ENCODE measurements at places on chromosomes 6 and 20.

GRCh38 chr6:29479560-29479959, 8.2 kb downstream of the MAS1L start:
- no peak for DNase-seq

DNA sequence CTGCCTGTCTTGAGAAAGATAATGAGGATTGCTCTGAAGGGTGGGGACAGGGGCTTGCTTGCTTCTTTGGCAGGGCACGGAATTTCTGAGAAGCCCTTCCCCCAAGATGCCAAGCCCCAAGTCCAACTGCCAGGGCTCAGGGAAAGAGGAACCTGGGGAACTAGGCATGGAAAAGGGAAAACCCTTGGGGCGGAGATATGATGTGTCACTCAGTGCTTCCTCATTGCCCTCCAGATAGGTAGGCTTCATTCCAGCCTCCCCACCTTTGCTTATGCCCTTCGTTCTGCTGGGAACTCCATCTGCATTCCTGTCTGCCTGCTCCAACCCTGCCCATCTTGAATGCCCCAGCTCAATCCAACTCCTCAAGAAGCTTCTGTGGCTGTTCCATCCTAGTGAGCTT, 61.2 kb downstream of the VEGFA start:
- DNase-seq = no peak

DNA sequence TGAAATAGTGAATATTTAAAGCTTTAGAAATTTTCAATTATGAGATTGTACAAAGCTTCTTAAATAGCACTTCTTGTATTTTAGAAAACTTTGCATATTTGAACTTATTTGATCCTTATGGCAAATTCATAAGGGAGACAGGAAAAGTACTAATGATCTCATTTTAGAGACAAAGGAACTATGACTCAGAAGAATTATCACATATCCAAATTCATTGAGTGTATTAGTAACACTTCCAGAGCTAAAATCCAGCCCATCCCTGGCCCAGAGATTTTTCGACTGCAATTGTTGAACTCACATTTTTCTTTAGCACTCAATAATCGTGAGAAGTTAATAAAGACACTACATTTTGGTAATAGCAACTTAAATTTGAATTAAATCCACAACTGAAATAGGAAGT, 704.3 kb downstream of the EPM2A start:
- DNase-seq = no peak

DNA sequence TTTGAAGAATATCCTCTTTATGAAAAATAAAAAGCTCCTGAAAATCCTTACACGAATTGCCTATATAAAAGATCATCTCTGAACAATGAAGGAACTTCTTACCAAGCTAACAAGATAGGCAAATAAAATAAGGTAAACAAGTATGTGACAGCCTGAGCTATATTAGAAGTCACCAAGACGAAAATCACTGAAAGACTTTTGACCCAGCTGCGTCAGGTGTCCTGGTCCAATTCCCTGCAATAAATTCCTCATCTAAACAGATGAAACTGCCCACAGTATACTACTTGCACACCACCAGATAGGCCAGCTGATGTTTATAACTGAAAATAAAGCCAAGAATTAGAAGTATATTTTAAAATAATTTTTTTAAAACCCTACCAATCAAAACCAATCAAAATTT, 67.4 kb upstream of the RUNX2 start:
- DNase-seq = no peak
